ENCODE measurements at places on chromosomes 5 and 9.

DNA sequence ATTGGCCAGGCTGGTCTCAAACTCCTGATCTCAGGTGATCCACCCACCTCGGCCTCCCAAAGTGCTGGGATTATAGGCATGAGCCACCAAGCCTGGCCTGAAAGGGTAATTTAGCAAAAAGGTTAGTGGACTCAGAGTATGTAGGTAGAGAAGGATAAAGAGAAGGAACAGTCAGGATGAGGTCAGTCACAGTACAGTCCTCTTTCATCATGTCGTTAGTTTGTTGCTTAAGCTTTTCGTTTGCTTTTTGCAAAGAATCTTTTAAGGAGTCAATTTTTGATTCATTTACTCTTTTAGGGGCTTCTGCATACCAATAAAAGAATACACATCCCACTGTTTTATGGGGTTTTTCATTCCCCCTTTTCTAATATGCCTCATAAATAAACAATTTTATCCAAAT is 17.8 kb upstream of the GBGT1 start:
- no peak for DNase-seq

DNA sequence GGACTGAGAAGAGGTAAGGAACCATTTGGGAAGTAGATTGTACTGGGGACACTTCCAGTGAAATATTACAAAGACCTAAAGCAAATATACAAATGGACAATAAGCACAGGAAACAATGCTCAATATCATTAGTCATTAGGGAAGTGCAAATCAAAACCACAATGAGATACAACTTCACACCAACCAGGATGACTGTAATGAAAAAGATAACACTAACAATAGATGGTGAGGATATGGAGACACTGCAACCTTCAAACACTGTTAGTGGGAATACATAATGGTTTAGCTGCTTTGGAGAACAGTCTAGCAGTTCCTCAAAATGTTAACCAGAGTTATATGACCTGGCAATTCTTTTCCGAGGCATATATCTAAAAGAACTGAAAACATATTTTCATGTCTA is 149.7 kb downstream of the TRPM3 start:
- DNase-seq = no peak

DNA sequence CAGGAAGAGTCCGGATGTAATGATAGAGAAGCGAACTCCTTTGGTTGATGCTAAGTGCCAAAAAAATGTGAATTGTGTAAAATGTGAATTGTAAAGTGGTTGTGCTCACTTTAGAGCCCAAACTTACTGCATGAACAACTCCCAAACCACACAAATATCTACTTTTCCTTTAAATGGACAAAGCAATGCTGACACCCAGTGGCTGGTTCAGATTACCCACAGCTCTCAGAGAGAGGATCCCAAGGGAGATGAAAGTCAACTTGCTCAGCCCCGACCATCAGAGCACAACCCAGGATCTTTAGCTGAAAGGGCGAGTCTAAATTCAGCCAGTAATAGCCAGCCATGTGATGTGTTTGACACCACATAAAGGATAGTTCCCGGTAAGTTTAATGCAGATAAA is 133.7 kb downstream of the NMUR2 start:
- no peak for DNase-seq

- DNase-seq = no peak
Observed at GRCh38 chr9:33331377-33331891, 41.1 kb downstream of the NFX1 start.

DNA sequence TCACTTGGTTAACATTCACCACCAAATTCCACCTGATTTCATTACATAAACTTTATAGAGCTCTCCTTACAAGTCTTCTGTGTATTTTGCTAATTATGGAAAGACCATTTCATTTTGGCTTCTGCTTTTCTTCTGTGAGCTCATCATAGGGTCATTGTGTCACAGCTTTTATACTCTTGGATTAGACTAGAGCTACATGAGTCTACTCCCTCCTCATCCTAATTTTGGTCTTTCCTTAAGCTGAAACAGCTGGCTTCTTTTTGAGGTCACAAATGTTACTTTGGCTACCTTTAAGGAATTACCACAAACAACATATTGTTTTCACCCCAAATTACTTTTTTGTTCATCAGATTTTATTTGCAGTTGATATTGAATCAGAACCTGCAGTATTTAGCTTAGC is 103.0 kb downstream of the NPR3 start:
- no peak for DNase-seq

GRCh38 chr9:70285246-70285645 is 26.5 kb downstream of the SMC5 start:
- DNase-seq = no peak

GRCh38 chr5:98940581-98940980 is 11.8 kb upstream of the CHD1 start:
- no peak for DNase-seq

GRCh38 chr5:77444356-77444755 is 47.8 kb downstream of the WDR41 start:
- no peak for DNase-seq

DNA sequence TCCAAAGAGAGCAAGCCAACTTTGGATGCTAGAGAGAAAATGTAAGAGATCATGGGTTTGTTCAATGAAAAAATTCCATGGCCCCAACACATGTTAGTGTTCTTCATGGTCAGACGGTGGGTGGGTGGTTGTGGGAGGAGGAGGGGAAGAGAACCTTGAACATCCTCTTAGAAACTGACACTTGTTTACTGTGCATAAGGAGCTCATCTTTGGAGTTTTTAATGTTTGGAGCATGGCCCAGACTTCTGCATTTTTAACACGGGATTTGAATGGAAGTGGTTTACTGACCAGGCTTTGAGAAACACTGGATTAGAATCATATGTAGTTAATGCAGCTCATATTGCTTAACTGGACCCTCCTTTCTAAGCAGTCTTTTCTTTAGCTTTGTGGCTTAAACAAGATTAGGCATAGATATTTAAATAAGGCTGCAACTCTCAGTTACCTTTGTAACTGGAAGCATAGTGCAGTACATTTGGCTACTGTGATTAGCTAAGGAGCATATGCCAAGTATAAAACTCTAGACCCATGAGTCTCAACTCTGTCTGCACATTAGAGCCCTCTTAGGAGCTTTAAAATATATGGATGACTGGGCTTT is 60.1 kb downstream of the FOCAD start:
- no peak for DNase-seq

GRCh38 chr5:131640043-131640856 is 5.2 kb upstream of the RAPGEF6 start:
- no peak for DNase-seq

- DNase-seq = no peak
Observed at GRCh38 chr5:136781464-136781863, 416.1 kb upstream of the TRPC7 start.

GRCh38 chr5:6858419-6858818 is 145.2 kb downstream of the TENT4A start:
- no peak for DNase-seq

- no peak for DNase-seq
Observed at GRCh38 chr5:135069895-135070657, 36.0 kb upstream of the PITX1 start.

DNA sequence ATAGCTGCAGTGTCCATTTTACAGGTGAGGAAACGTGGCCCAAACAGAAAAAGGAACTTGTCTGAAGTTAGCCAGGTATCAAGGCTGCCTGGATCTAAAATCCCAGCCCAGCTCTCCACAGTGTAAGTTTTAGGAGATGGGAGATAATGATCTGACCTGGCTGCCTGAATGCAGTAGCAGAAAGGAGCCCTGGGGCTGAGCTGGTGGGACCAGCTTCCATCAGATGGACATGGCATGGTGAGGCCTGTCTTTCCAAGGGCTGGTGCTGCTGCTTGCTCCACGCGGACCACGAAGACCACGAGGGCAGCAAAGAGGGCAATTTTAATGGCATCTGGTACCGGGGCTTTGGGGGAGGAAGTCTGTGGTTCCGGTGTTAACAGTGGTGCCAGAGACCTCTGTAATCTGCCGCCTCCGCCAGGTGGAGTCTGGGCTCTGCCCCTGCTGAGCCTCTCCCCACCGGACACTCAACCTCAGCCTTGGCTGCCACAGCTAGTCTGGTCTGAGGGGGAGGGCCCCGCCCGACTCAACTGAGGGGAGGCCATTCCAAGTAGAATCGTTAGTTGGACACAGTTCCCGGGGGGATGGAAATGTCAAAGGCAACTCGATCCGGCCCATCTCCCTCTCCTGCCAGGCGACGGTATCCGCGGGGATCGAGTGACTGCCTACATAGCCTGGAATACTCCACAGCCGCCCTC is 650 bp downstream of the MYORG start:
- peak; percentile 78 for DNase-seq

DNA sequence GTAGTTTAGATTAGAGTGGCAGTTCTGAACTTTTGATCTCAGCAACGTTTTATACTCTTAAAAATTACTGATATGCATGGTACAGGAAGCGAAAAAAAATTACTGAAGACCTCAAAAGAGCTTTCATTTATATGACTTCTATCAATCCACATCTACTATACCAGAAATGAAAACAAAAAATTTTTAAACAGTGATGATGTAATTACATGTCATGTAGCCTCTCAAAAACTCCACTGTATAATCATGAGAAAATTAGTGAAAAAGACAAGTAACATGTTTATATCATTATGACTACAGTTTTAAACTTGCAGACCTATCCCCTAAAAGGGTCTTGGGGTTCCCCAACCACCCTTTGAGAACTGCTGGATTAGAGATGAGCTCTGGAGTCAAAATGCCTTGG is 9.3 kb downstream of the DNAJC18 start:
- no peak for DNase-seq

DNA sequence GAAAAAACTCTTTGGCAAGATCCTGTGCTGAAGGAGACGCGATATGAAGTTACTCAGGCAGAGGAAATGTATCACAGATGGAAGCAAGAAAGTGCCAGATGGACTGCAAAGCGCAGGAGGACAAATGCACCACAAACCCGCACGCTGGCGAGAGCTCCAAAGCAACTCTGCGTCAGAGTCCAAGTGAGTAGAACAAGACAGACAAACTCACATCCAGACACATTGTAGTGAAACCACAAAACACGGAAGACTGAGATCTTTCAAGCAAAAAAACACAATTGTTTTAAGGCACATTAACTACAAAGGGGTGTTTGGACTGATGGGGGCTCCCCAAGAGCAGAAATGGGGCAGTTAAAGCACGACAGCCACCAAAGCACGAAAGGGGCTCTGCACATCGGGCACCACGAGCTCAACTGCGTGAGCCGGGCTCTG is 39.2 kb upstream of the NKD2 start:
- no peak for DNase-seq
